ENCODE measurements at places on chromosomes 6 and 20. TPM values are rescaled to one million over a fixed set of nuclear protein-coding genes. Genes with fewer than 3 reads are reported as not detected.

The SENP6 gene
- 29.2 TPM for total RNA-seq

The SLCO4A1 gene
- 11.9 TPM for total RNA-seq

The NOTCH4 gene
- total RNA-seq, result 0.74 TPM

The C6orf141 gene
- total RNA-seq, result 11.5 TPM

The NFKBIL1 gene
- 11.0 TPM for total RNA-seq

The LY6G6D gene
- total RNA-seq, result not detected

The RPS21 gene
- total RNA-seq, result 2,845 TPM

The WFDC10B gene
- not detected for total RNA-seq

The PRPH2 gene
- not detected for total RNA-seq

The HMGN4 gene
- 71.9 TPM for total RNA-seq

The PGK2 gene
- not detected for total RNA-seq

The LST1 gene
- not detected for total RNA-seq

The MOXD1 gene
- total RNA-seq, result 1.9 TPM

The SOX18 gene
- 1.8 TPM for total RNA-seq

The DUSP15 gene
- 1.6 TPM for total RNA-seq

The SIRPD gene
- total RNA-seq, result not detected

The ASIP gene
- total RNA-seq, result not detected

The SCRT2 gene
- not detected for total RNA-seq

The TRERF1 gene
- 4.9 TPM for total RNA-seq

The SLC44A4 gene
- total RNA-seq, result not detected

The SMLR1 gene
- total RNA-seq, result not detected

The PPP1R14C gene
- total RNA-seq, result 1.6 TPM

The CALHM5 gene
- 0.05 TPM for total RNA-seq

The LY6G5B gene
- total RNA-seq, result 3.9 TPM

The ARFGEF3 gene
- 0.58 TPM for total RNA-seq

The SUMO4 gene
- not detected for total RNA-seq

The FAM209B gene
- 0.21 TPM for total RNA-seq

The SLC35D3 gene
- total RNA-seq, result not detected

The ATP6V1G2 gene
- 0.72 TPM for total RNA-seq

The ALDH8A1 gene
- 0.11 TPM for total RNA-seq

The SLC17A9 gene
- total RNA-seq, result not detected

The SAPCD1 gene
- 3.7 TPM for total RNA-seq

The GNRH2 gene
- 0.31 TPM for total RNA-seq

The SIRPA gene
- total RNA-seq, result 27.6 TPM

The MATN4 gene
- total RNA-seq, result 0.15 TPM

The SLC22A3 gene
- total RNA-seq, result 49.6 TPM

The TP53TG5 gene
- total RNA-seq, result not detected

The NINL gene
- total RNA-seq, result 16.1 TPM

The C6orf58 gene
- not detected for total RNA-seq

The AGER gene
- 1.3 TPM for total RNA-seq

The CCN2 gene
- total RNA-seq, result 68.5 TPM

The VEGFA gene
- 38.4 TPM for total RNA-seq

The PPP1R16B gene
- total RNA-seq, result 0.14 TPM

The GINM1 gene
- total RNA-seq, result 30.5 TPM

The ELOVL4 gene
- total RNA-seq, result 1.5 TPM

The HLA-G gene
- not detected for total RNA-seq

The GSTA3 gene
- total RNA-seq, result not detected

The SMOC2 gene
- not detected for total RNA-seq

The BFSP1 gene
- 4.0 TPM for total RNA-seq

The JPH2 gene
- 3.2 TPM for total RNA-seq

The COMMD7 gene
- total RNA-seq, result 60.6 TPM

The RHAG gene
- total RNA-seq, result 0.09 TPM

The RAET1L gene
- 0.44 TPM for total RNA-seq

The CFAP206 gene
- 0.73 TPM for total RNA-seq

Data from A549 treated with GW870086 at 1 μM for 4 hours (cell line).